NCI-H524 treated with DMSO at 0.1 percent for 48 hours (cell line): ENCODE measurements at places on chromosomes 11 and 22.

DNA sequence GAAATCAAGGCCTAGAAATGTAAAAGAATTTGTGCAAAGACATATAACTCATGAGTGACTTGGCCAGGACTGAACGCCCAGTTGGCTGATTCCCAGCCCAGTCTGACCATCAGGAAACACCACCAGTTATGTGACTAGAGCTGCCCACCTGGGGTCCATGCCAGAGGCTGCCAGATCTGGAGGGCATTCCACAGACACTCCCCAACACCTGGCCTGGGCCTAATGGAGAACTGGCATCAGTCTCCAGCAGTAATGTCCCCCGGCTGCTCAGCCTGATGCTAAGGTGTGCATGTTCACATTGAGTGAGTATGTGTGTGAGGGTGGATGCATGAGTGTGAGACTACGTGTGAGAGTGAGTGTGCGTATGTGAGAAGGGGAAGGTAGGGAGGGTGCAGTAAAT is 15.7 kb downstream of the PLAAT3 start:
- no peak for DNase-seq

DNA sequence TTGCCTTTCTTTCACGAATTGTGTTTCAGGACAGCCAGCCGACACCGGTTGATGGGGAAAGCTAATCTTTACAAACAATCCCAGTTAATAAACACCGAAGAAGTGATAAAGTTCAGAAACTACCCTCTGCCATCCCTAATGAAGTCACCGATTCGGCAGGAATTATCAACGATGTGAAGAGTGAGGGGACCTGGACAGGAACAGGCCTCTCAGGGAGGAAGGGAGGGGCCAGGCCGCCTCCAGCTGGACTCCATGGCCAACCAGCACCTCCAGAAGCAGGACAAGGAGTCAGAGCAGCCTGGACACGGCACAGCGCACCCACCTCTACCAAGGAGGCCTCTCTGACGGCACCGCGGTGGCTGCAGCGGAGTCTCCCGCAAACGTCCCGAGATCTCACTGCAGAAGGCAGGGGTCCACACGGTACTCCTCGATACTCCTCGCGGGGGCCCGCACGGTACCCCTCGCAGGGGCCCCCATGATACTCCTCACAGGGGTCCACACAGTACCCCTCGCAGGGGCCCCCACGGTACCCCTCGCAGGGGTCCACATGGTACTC is 3.9 kb downstream of the TOLLIP start:
- no peak for DNase-seq

- DNase-seq = no peak
Observed at GRCh38 chr11:78417175-78417887, at the start of gene GAB2. TSS of gene GAB2 (minus strand) at chr11:78417820. CDS start at chr11:78417720, 100 bp downstream.

GRCh38 chr22:21032037-21032867 is at the start of gene SLC7A4:
TSS of gene SLC7A4 (minus strand) at chr22:21032561. CDS start at chr22:21031812, 749 bp downstream.
- no peak for DNase-seq

DNA sequence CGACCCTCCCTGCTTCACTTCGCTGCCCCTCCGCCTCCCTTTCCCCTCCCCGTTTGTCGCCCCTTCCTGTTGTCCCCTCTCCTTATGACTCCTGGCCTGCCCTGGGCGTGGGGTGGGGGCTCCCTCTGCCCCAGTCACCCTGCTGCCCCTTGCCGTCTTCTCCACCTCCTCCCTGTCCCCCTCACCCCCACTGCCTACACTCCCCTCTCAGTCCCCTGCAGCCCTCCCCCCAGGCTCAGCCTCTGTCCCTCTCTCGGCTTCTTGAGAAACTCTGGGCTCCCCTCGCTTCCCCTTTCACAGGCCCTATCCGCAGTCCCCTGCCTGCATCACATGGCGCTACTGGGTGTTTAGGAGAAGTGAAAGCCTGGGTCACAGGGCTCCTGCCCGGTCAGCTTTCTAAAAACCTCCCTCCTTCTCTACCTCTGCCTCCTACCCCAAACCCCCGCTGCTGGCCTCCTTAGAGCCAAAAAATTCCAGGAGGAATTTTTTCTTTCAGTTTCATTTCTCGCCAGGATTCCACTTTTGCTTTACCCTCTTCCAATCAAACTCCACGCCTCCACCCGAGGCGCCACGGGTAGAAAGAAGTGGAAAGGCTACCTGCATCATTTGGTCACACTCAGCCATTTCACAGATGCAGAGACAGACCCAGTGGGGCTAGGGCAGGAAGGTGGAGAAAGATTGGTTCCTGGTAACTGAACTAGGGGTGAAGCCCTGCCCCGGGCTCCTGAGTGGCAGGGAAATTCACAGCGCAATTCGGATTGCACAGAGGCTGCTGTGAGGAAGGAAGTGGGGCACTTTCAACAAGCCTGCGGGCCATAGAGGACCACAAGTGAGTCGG is at the start of gene SLC15A3:
Gene SLC15A3, minus strand, starts transcription at position 273 of the 838 bp plus-strand sequence. CDS start 625 bp downstream, outside the sequence.
- DNase-seq = no peak

- no peak for DNase-seq
Observed at GRCh38 chr11:130427581-130428315, 661 bp downstream of the ADAMTS8 start.

- no peak for DNase-seq
Observed at GRCh38 chr11:73012121-73012863, 129.8 kb downstream of the FCHSD2 start.
